AG09319 (cell line): ENCODE measurements at places on chromosomes 2 and 18.

- no peak for DNase-seq
Observed at GRCh38 chr2:177064422-177064821, 148.2 kb upstream of the HNRNPA3 start.

- DNase-seq = no peak
Observed at GRCh38 chr2:137255990-137256389, 490.6 kb downstream of the THSD7B start.

DNA sequence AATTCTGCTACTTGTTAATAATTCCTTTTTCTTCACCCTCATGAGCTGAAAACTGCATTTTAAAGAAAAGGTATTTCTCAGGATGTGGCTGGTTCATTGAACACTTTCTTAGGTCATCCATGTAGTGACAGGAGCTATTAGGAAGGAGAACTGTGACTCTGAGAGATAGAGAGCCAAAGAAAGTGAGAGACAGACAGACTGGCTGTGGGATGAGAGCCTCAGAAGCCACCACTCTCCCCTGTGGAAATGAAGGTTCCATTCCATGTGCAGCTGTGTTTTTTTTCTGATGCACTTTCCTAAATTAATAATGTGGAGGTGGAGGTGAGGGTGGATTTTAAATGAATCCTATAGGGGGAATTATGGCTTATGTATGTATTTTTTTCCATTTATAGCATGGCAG, 113.3 kb downstream of the FAM210A start:
- DNase-seq = no peak

DNA sequence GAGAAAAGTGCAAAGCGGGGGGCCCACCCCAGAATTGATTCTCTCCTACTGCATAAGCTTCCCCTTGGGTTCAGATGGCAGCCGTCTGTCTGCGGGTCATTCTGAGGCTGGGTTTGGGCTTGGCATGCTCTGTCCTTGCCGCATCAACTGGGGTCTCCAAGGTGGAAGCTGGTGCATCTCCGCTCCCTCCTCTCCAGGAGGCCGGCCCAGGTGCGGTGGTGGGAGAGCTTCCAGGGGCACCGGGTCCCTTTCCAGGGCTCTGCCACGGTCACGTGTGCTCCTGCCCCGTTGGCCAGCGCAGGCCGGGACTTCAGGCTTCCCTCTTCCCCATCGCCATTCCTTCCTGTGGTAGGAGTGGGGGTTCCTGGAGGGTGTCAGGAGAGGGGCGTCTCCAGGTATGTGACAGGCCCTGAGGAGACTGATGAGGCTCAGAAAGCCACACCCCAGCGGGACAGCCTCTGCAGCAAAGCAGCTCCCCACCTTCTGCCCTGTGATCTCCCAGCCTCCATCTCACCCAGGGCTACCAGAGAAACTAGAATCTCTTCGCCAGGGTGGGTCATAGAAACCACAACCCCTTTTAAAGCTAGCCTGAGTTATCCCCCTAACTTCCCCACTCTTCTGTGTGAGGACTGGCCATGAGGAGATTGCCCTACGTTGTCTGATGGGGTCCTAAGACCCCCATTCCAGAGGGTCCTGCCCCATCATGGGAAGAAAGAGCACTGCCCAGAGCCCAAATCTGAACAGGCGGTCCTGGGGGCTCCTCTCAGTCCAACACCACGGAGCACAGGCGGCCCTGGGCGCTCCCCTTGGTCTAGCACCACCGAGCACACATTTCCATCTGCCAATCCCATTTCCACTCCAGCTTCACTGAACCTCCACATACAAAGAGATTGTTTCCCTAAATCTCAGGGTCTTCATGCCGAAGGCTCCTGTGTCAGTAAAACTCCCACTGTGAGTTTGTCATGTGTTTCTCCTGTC, 76.6 kb downstream of the SLC66A2 start:
- no peak for DNase-seq

DNA sequence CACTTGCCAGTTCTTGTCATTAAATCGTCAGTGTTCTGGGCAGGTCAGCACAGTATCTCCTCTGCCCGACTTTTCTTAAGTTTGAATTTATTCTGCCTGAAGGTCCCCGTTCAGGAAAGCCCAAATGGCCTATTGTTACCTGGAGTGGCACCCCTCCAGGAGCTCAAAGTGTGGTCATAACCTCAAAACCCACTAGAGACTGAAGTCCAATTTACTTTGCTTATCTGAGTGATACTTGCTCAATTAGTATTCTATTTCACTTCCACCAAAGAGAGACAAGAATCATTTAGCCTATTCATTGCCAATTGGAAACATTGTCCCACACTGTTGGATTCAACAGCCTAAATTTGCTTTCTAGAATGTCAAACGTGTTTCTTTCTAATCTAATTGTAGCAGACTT, 375.3 kb downstream of the LNPK start:
- no peak for DNase-seq

- no peak for DNase-seq
Observed at GRCh38 chr2:141863964-141864363, 266.9 kb downstream of the LRP1B start.

DNA sequence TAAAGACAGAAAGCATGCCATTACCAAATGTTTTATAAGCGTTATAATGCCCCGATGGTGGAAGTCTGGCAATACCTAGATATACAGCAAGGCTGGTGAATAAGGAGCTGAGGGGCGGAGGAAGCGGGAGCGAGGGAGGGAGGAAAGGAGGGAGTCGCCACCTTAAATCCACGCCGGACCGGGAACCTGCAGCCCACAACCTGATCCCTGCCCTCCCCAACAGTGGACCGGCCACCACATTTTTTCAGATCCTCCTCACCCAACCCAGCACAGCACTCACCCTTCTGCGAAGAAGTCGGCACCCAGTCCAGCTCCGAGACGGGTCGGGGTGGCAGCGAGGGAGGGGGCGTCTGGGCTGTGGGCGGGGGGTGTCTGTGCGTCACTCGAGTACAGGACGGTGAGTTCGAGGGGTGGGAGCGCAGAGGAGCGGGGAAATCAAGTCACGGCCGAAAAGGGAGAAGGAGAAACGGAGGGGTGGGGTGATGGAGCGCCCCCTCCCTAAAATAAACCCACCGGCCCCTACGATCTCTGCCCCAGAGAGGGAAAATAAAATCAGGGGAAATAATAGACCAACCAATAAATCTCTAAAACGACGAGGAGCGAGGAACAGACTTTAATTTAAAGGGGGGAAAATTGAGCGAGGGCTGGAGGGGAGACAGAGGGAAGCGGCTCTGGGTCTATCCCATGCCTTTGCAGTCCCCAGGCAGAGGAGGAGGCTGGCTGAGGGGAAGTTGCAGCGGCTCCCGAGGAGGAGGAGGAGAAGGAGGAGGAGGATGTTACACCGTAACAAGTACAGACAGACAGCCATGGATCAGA, 96.5 kb upstream of the SERTAD2 start:
- DNase-seq = no peak

- no peak for DNase-seq
Observed at GRCh38 chr2:173130496-173131465, 55.1 kb downstream of the MAP3K20 start.

GRCh38 chr18:47331026-47331425, 79.6 kb upstream of the SKOR2 start:
- no peak for DNase-seq

DNA sequence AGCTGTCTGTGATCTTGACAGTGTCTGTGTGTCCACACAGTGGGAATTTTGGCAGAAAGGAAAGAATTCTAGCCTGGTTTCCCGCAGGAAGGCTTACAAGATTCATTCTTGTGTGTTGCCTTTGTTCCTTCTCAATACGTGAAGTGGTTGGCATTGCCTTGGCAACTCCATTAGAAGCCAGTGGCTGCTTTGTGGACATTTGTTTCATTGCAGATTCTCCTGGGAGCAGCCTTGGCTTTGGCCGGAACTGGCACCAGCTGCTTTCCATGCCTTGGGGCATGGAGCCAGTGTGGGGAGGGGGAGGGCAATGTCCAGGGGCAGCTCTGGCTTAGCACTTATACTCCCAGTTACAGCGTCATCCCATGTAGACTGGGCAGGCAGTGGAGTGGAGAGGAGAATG, 39.4 kb downstream of the KIF5C start:
- no peak for DNase-seq

GRCh38 chr2:56680971-56681631, 497.3 kb downstream of the CCDC85A start:
- no peak for DNase-seq

GRCh38 chr2:161078211-161078539, 82.1 kb upstream of the TANK start:
- no peak for DNase-seq

GRCh38 chr2:97993926-97994325, 1.8 kb downstream of the TMEM131 start:
- DNase-seq = no peak

DNA sequence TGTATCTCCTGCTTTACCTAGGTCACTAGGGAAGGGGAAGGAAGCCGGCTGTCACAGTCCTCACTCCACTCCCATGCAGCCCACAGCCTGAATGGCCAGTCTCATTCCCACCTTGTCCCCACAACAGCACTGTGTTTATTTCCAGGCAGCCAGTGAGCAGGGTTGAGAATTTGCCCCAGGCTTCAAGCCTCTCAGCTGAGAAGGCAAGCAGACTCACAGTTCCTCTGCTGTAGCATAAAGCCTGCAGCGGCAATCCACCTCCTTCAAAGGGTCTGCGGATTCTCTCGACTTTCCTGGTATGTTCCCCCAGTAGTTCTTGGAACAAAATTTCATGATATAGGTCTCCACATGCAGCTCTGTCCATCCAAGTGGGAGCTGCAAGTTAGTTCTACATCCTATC, 262.9 kb upstream of the GULP1 start:
- DNase-seq = no peak

DNA sequence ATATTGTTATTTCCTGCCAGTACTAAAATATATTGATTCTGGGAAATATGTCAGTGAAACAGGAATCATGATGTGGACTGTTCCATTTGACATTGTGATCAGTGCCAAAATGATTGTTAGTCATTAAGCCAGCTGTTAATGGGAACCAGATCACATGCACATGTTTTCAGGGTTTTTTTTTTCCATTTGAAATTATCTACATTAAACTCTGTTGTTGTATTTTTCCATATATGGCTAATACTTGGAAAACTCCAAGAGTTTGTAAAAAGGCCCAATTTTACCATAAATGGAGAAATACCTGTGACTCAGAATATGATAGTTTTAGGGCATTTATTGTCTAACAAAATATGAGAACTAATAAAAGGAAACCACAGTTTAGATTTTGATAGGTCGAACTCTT, 13.4 kb downstream of the ITGAV start:
- no peak for DNase-seq

DNA sequence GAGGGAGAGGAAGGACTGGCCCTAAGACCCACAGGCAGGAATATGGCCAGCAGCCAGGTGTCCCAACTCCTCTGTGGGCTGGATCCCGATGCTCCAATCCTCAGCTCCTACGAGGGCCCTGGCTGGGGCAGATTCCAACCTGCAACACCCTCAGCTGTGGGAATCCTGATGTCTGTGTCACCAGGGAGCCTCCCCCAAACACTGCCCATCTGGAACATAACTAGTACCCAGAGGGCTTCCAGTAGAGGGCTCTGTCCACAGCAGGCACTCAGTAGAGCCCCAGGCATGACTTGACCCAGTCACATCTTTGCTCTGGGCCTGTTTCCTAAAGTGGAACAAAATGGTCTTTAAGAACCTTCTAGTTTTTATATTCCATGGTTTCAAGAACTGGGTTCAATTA, 20.6 kb upstream of the LOXHD1 start:
- no peak for DNase-seq

GRCh38 chr18:21064347-21064746, 47.3 kb downstream of the ROCK1 start:
- no peak for DNase-seq

DNA sequence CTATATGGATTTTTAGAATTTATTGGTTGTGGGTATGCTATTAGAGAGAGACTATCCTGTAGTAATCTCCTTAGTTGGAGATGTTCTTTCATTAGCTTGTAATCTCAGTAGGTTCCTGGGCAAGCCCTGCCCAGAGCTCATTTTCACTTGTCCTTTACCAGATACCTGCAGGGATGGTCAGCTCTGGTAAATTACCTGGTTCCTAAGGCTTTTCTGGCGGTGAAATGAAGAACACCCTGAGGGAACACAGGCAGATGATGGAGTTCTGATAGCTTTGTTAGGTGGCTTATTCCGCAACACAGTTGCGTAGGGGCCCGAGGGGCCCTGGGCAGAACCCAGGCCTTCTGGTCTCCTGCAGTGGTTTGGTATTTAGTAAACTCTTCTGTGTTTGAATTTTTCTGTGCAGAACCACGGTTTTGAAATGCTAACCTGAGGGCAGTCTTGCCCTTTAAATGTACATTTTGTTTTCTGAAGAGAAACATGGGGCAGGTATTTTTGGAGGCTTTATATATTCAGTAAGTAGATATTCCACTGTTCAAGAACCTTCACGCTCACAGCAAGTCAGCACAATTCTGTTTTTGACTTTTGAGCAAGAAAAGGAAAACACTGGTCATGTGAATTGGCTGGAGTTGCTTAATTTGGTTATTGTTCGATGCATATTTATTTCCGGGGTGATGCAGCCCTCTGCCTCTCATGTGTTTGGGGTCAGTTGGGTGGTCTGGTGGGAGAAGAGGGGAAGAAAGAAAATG, 22.4 kb downstream of the ZNF532 start:
- no peak for DNase-seq

- DNase-seq = no peak
Observed at GRCh38 chr2:27501042-27501441, 4.4 kb downstream of the GCKR start.

DNA sequence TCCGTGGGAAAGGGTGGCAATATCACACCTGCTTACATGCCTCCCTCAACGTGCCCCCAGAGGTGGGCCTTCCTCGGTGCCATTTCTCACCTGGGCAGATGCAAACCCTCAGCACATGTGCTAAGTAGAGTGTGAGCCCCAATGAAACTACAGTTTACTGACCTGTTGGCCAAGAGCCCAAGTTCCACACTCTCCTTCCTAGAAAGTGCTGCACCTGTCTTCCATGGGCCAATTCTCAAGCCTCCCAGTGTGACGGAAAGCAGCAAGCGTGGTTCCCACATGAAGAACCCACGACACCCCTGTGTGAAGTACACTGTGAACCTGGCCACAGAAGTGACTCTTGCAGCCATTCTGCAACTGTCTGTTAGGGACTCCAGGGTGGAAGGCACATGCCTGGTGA, 73.7 kb downstream of the UXS1 start:
- DNase-seq = no peak

GRCh38 chr2:152542995-152543481, 174.2 kb downstream of the PRPF40A start:
- DNase-seq = peak; percentile 62

DNA sequence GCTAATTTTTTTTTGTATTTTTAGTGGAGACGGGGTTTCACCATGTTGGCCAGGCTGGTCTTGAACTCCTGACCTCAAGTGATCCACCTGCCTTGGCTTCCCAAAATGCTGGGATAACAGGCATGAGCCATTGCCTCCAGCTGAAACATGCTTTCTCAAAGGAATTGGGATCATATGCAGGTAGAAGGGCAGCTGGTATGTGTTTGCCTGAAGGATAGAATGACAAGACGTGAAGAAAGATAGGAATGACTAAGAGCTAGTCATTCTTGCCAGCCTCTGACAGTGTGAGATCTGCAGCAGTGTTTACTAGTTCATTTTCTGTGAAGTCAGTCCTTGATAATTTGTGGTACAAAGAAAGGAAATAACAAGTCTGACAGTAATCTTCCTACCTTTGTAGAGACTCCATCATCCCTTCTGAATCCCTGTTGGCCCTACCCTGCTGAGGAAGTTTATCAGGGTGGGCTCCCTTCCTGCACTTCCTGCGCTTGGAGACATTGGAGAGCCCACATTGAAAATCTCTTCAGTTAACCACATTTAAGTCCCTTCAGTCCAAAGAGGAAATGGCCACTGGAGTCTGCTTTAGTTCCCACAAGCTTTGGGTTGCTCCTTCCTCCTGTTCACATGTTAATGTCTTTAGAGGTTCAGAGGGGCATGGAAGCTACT, 14.7 kb downstream of the CFLAR start:
- no peak for DNase-seq

GRCh38 chr2:173770947-173771678, 194.1 kb downstream of the SP3 start:
- DNase-seq = no peak
